ENCODE measurements at places on chromosomes 2 and 18. TPM values are rescaled to one million over a fixed set of nuclear protein-coding genes. Genes with fewer than 3 reads are reported as not detected.

The SKOR2 gene
- not detected for total RNA-seq

The AFF3 gene
- total RNA-seq = 15.7 TPM

The CCDC68 gene
- total RNA-seq = 4.4 TPM

The MCEE gene
- total RNA-seq = 16.4 TPM

The DSG1 gene
- not detected for total RNA-seq

The IL37 gene
- not detected for total RNA-seq

The LIMS4 gene
- total RNA-seq = 16.0 TPM

The CFC1B gene
- total RNA-seq = not detected

The CD8B2 gene
- 0.10 TPM for total RNA-seq

The CDH7 gene
- 0.06 TPM for total RNA-seq

The CFC1 gene
- not detected for total RNA-seq

The CACNB4 gene
- 5.0 TPM for total RNA-seq

The HOXD12 gene
- not detected for total RNA-seq

GRCh38 chr2:237488295-237488694 is 1.2 kb downstream of the MLPH start:
- H3K36me3 ChIP-seq = no peaks in the 10 kb centered on the region
- H3K27me3 ChIP-seq = no peaks in the 10 kb centered on the region
- H3K4me3 ChIP-seq = no peak overlapping the region

GRCh38 chr18:12258719-12259705 is 4.9 kb downstream of the CIDEA start:
- H3K36me3 ChIP-seq = no peaks in the 10 kb centered on the region
- no peak for DNase-seq
- no peak overlapping the region for H3K27ac ChIP-seq
- no peaks in the 10 kb centered on the region for H3K27me3 ChIP-seq
- H3K4me3 ChIP-seq = no peak overlapping the region
- H3K4me1 ChIP-seq = no peaks in the 10 kb centered on the region

- no peak for DNase-seq
- H3K4me3 ChIP-seq = no peak overlapping the region
- H3K4me1 ChIP-seq = no peaks in the 10 kb centered on the region
- no peaks in the 10 kb centered on the region for H3K27me3 ChIP-seq
- no peak overlapping the region for H3K27ac ChIP-seq
- H3K36me3 ChIP-seq = no peaks in the 10 kb centered on the region
Measured at GRCh38 chr2:172249334-172249733, 146.6 kb upstream of the DLX2 start.

- no peaks in the 10 kb centered on the region for H3K27me3 ChIP-seq
- H3K36me3 ChIP-seq = no peaks in the 10 kb centered on the region
- H3K4me1 ChIP-seq = no peaks in the 10 kb centered on the region
- DNase-seq = peak; percentile 73
Measured at GRCh38 chr2:239574434-239575156, 173.8 kb upstream of the HDAC4 start.

DNA sequence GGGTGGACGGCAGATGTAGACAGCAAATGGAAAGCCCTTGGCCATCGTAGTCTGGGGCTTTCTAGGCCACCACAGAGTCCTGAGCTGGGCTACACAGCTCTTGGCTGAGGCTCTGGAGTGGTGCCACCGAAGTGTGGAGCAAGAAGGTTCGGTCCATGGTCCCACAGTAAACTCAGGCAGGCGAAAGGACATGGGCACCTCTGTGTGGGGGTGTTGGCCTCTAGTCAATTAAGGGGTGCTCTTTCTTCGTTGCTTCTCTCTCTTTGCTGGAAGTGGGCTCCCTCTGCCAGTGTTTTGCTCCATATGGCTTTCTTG is 34.7 kb upstream of the MRPL33 start:
- no peak overlapping the region for H3K4me3 ChIP-seq
- no peaks in the 10 kb centered on the region for H3K36me3 ChIP-seq
- H3K27ac ChIP-seq = peak overlapping the region; percentile 69

- DNase-seq = no peak
- H3K27me3 ChIP-seq = no peaks in the 10 kb centered on the region
- H3K4me1 ChIP-seq = peaks cover 2% of the 10 kb centered on the region
- H3K4me3 ChIP-seq = no peak overlapping the region
Measured at GRCh38 chr2:27255660-27256059, 7.2 kb downstream of the SLC30A3 start.

DNA sequence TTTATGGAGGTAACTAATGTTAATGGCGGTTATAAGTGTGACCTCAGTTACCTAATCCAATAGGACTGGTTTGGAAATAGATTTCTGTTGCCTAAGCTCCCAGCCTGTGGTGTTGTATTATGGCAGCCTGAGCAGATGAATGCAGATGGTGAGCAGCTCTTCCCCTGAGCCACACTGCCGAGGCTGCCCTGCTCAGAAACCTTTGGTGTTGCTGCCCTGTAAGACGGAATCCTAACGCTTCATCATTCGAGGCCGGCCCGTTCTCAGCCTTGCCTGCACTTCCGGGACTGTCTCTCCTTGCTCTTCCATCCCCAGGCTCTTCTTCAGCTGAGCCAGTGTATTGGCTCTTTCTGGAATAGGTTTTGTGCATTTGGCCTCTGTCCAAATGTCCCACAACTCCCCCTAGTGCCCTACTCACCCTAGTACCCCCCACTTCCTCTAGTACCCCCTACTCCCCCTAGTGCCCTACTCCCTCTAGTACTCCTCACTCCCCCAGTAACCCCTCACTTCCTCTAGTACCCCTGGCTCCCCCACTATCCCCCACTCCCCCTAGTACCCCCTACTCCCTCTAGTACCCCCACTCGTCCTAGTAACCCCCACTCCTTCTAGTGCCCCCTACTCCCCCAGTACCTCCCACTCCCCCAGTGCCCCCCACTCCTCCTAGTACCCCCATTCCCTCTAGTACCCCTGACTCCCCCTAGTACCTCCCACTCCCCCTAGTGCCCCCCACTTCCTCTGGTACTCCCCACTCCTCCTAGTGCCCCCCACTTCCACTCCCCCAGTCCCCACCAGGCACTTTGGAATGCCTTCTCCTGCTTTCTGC is 106.0 kb upstream of the TAF1B start:
- H3K27me3 ChIP-seq = no peaks in the 10 kb centered on the region
- H3K4me3 ChIP-seq = no peak overlapping the region
- H3K4me1 ChIP-seq = no peaks in the 10 kb centered on the region

DNA sequence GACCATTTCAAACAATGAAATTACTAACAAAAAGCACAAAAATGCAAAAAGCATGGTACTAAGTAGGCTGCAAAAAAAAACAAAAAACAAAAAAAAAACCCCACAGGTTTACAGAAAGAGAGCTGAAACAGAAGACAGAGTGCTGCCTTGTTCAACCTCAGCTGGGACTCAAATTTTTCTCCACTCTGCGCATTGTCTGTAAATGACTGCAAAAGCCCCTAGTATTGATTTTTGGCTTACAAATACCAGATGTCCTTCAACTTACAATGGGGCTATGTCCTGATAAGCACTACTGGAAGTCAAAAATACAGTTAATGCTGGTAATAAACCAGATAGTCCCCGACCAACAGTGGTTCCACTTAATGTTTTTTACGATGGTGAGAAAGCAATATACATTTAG is 42.2 kb downstream of the UBE2E3 start:
- H3K4me3 ChIP-seq = no peak overlapping the region
- DNase-seq = no peak
- no peaks in the 10 kb centered on the region for H3K36me3 ChIP-seq
- H3K27ac ChIP-seq = no peak overlapping the region

- H3K4me3 ChIP-seq = no peak overlapping the region
- no peaks in the 10 kb centered on the region for H3K36me3 ChIP-seq
- no peak overlapping the region for H3K27ac ChIP-seq
- no peaks in the 10 kb centered on the region for H3K4me1 ChIP-seq
Measured at GRCh38 chr2:73983322-73984202, 1.1 kb upstream of the TET3 start.

GRCh38 chr18:13271302-13271911 is 52.8 kb downstream of the LDLRAD4 start:
- peak overlapping the region; percentile 31 for H3K27ac ChIP-seq
- no peaks in the 10 kb centered on the region for H3K27me3 ChIP-seq
- peaks cover 4% of the 10 kb centered on the region for H3K4me1 ChIP-seq
- no peak overlapping the region for H3K4me3 ChIP-seq
- DNase-seq = no peak

DNA sequence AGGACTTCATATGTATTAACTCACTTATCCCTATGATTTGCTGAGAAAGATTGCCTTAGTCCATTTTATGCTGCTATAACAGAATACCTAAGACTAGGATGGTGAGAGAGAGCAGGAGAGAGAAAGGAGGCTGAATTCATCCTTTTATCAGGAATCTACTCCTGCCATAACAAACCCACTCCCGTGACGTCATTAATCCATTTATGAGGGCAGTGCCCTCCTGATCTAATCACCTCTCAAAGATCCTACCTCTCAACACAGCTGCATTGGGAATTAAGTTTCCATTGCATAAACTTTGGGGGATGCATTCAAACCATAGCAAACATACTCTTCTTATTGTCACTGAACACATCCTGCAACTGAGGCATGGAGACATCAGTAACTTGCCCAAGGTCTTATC is 122.0 kb downstream of the VIT start:
- H3K27ac ChIP-seq = no peak overlapping the region
- no peaks in the 10 kb centered on the region for H3K27me3 ChIP-seq
- H3K4me1 ChIP-seq = no peaks in the 10 kb centered on the region
- H3K36me3 ChIP-seq = no peaks in the 10 kb centered on the region
- DNase-seq = no peak

DNA sequence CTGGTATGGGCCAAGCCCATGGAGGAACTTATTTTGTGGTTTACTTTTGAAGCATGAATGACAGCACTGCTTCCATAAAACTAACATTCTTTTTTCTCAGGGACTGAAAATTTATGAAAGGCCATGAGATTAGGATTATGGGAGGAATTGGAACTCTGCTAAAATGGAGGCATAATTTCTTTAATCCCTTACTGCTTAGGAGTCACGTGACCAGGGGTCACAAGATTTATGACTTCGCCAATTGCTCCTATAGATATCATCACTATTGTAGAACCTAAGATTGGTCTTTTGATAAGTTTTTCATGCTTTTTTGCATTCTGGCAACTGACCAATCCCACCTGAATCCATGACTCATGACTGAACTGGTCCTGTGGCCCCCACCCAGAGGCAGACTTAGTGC is 495.7 kb upstream of the VRK2 start:
- H3K27ac ChIP-seq = no peak overlapping the region
- H3K27me3 ChIP-seq = no peaks in the 10 kb centered on the region
- no peak overlapping the region for H3K4me3 ChIP-seq
- H3K36me3 ChIP-seq = no peaks in the 10 kb centered on the region
- no peaks in the 10 kb centered on the region for H3K4me1 ChIP-seq

- no peak overlapping the region for H3K27ac ChIP-seq
- H3K4me1 ChIP-seq = no peaks in the 10 kb centered on the region
- no peaks in the 10 kb centered on the region for H3K27me3 ChIP-seq
- DNase-seq = no peak
- no peaks in the 10 kb centered on the region for H3K36me3 ChIP-seq
Measured at GRCh38 chr2:186426153-186427016, 59.7 kb upstream of the ZC3H15 start.

DNA sequence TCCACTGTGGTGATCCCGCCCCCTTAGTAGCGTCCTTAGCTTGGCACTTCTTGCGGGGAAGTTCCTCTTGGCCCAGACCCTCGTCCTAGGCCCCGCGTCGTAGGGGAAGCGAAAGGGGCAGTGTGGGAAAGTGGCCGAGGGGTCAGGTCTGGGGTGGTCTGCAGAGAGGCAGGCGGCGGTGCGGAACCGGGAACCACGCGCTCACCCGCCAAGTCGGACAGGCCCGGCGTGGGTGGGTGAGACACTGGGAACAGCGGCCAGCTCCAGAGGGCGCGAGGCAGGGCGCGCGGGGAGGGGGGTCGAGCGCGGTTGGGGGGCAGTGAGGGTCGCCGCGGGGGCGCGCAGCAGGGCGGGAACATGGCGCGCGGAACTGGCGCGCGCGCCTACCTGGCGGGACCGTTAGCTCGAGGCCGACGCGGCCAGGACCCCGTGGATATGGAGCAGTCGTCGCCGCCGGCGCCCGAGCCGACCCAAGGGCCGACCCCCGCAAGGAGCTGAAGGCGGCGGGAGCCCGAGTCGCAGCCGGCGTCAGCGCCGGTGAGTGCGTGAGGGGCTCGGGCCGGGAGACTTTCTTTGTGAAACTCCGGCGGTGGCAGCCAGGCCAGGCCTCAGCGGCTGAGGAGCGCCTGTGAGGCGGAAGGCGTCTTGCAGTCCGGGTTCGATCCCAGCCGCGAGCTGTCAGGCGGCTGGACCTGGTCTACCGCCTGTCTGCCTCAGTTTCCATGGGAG is 2896.7 kb upstream of the TEKT4 start:
- no peak overlapping the region for H3K27ac ChIP-seq
- H3K4me1 ChIP-seq = no peaks in the 10 kb centered on the region
- no peak overlapping the region for H3K4me3 ChIP-seq
- no peak for DNase-seq
- H3K27me3 ChIP-seq = no peaks in the 10 kb centered on the region

DNA sequence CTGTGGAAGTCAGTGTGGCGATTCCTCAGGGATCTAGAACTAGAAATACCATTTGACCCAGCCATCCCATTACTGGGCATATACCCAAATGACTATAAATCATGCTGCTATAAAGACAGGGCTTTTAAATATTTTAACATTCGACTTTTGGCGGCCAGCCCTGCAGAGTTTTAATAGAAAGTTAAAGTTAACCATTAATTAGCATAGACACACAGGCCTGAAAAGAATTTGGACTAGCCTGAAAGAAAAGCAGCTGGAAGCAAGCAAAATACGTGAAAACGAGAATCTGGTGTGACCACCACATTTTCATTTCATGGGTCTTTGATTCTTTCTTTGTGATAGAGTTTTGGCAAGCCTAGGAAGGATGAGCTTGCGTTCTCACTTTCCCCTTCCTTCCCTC is 184.0 kb downstream of the SCG2 start:
- H3K27ac ChIP-seq = no peak overlapping the region
- no peak for DNase-seq
- peaks cover 4% of the 10 kb centered on the region for H3K4me1 ChIP-seq
- no peaks in the 10 kb centered on the region for H3K36me3 ChIP-seq

GRCh38 chr18:50466634-50467033 is 91.8 kb downstream of the SKA1 start:
- peaks cover 2% of the 10 kb centered on the region for H3K27me3 ChIP-seq
- H3K4me3 ChIP-seq = no peak overlapping the region
- no peak for DNase-seq
- no peaks in the 10 kb centered on the region for H3K4me1 ChIP-seq

- H3K36me3 ChIP-seq = no peaks in the 10 kb centered on the region
- H3K4me3 ChIP-seq = no peak overlapping the region
- no peaks in the 10 kb centered on the region for H3K27me3 ChIP-seq
- no peak for DNase-seq
Measured at GRCh38 chr2:28175028-28175427, 217.6 kb upstream of the FOSL2 start.

- H3K27me3 ChIP-seq = no peaks in the 10 kb centered on the region
- H3K4me3 ChIP-seq = no peak overlapping the region
- no peaks in the 10 kb centered on the region for H3K4me1 ChIP-seq
- no peaks in the 10 kb centered on the region for H3K36me3 ChIP-seq
Measured at GRCh38 chr2:168552450-168552856, 96.4 kb downstream of the CERS6 start.

GRCh38 chr18:35508746-35509338 is 11.1 kb upstream of the INO80C start:
- H3K4me1 ChIP-seq = no peaks in the 10 kb centered on the region
- H3K27me3 ChIP-seq = no peaks in the 10 kb centered on the region
- no peaks in the 10 kb centered on the region for H3K36me3 ChIP-seq
- H3K4me3 ChIP-seq = no peak overlapping the region

- no peak overlapping the region for H3K4me3 ChIP-seq
- DNase-seq = peak; percentile 82
- H3K4me1 ChIP-seq = no peaks in the 10 kb centered on the region
- no peaks in the 10 kb centered on the region for H3K27me3 ChIP-seq
Measured at GRCh38 chr2:46032161-46032813, 264.9 kb upstream of the EPAS1 start.

GRCh38 chr2:27369471-27370025 is 590 bp downstream of the EIF2B4 start:
- no peaks in the 10 kb centered on the region for H3K4me1 ChIP-seq
- peak; percentile 77 for DNase-seq
- peak overlapping the region; percentile 90 for H3K27ac ChIP-seq
- H3K27me3 ChIP-seq = no peaks in the 10 kb centered on the region
- peak overlapping the region; percentile 57 for H3K4me3 ChIP-seq
- H3K36me3 ChIP-seq = peaks cover 4% of the 10 kb centered on the region
